Germinal center (tissue), 1 donor: ENCODE measurements at places on chromosomes 6 and 20.

- no peak for DNase-seq
These were observed 165.1 kb downstream of the ZNF217 start for GRCh38 chr20:53428588-53428987.

GRCh38 chr6:106538145-106538544, 91.2 kb downstream of the RTN4IP1 start:
- DNase-seq = no peak

GRCh38 chr6:152267967-152268845, 369.0 kb downstream of the SYNE1 start:
- peak; percentile 14 for DNase-seq

DNA sequence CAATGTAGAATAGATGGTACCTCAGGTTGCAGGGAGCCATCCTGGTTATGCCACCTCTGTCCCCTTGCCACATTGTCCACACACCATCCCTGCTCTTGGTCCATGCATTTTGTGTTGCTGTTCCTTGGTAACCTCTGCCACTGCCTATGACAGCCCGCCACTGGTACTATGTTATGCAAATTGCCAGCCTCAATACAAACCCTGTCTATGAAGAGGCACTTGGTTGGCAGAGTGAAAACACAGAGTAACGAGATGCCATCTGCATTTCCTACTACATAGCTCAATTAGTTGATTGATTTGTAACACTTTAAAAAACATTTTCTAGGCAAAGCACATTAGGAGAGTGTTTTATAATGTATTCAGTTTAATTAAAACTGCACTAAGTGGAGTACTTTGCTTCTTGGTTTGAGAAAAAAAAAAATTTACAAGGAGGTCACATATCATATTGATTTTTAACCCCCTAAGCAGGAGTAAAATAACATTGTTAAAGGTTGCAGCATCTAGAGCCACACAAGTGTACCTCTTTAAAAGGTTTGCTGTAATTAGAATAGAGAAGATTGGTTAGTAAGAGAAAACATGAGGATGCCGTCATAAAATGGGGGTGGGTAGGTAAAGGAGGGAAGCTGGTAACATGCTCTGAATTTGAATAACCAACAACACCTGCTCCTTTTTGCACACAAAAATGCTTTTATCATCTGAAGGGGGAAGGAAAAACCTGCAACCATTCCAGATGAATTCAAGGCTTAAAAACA, 817.1 kb downstream of the KIF16B start:
- DNase-seq = peak; percentile 10

GRCh38 chr6:14533446-14533845, 415.9 kb downstream of the CD83 start:
- DNase-seq = no peak
